ENCODE measurements at places on chromosomes 2 and 18. TPM values are rescaled to one million over a fixed set of nuclear protein-coding genes. Genes with fewer than 3 reads are reported as not detected.

The NOSTRIN gene
- total RNA-seq, result not detected

The ASB18 gene
- not detected for total RNA-seq

The HRH4 gene
- not detected for total RNA-seq

The CFAP65 gene
- 0.83 TPM for total RNA-seq
